ENCODE measurements at places on chromosomes 1 and 21.

- DNase-seq = peak; percentile 68
Measured at GRCh38 chr1:21295002-21295401, 4.7 kb upstream of the ECE1 start.

GRCh38 chr1:8482979-8483381 is 165.1 kb downstream of the SLC45A1 start:
- DNase-seq = no peak

- DNase-seq = no peak
Measured at GRCh38 chr1:43277116-43277876, 7.5 kb downstream of the TMEM125 start.

GRCh38 chr1:53259932-53260331 is 21.6 kb upstream of the MAGOH start:
- DNase-seq = no peak

GRCh38 chr1:149962039-149962647 is 25.5 kb upstream of the MTMR11 start:
- peak; percentile 90 for DNase-seq

- DNase-seq = peak; percentile 33
Measured at GRCh38 chr1:81801651-81802456, 1.1 kb downstream of the ADGRL2 start.

Measured in hematopoietic multipotent progenitor cell treated with erythropoietin and hydrocortisone succinate and interleukin-3 and kit ligand, for 4 days (in vitro differentiated cells).